ENCODE measurements at places on chromosomes 13 and 19.

GRCh38 chr13:32590266-32590665 is 4.0 kb downstream of the PDS5B start:
- no peak for DNase-seq

GRCh38 chr19:310141-310651 is 19.0 kb upstream of the PLPP2 start:
- no peak for DNase-seq

DNA sequence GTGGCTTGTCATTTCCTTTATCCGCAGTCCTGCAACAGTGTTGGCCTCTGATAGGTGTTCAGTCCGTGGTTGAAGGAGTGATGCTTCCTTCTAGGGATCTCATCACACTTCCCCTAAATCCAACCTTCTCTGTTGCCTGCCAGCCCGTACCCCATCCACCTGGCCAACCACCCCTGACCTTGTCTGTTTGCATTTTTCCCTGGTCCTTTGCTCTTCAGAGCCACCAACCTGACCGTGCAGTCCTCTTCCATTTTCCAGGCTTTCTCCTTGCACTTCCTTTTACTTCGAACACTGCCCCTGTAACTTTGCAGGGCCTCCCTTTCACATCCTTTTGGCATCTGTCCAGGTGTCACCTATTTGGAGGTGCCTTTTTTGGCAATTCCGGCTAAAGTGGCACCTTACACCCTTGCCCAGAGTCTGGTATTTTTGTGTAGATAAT is 696 bp downstream of the ZNF460 start:
- DNase-seq, result peak; percentile 45

- no peak for DNase-seq
Observed at GRCh38 chr13:109381546-109382180, 404.7 kb downstream of the IRS2 start.

- DNase-seq, result no peak
Observed at GRCh38 chr13:93304868-93305613, 78.4 kb downstream of the GPC6 start.

DNA sequence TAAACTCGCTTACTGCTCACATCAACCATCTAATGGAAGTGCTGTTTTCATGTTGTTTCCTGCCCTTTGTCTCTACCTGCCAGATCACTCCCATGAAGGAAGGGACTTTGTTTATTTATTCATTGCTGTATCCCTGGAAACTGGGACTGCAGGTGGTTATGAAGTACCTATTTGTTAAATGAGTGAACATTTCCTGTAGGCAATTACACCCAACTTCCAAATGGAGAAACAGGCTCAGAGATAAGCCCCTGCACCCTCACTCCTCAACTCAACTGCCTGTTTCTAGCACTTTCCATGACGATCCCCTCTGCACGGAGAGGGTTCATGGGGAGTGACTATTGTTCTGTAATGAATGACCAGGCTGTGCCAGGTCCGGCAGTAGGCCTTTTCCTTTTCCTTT is 1.9 kb upstream of the SELENOW start:
- DNase-seq, result no peak

DNA sequence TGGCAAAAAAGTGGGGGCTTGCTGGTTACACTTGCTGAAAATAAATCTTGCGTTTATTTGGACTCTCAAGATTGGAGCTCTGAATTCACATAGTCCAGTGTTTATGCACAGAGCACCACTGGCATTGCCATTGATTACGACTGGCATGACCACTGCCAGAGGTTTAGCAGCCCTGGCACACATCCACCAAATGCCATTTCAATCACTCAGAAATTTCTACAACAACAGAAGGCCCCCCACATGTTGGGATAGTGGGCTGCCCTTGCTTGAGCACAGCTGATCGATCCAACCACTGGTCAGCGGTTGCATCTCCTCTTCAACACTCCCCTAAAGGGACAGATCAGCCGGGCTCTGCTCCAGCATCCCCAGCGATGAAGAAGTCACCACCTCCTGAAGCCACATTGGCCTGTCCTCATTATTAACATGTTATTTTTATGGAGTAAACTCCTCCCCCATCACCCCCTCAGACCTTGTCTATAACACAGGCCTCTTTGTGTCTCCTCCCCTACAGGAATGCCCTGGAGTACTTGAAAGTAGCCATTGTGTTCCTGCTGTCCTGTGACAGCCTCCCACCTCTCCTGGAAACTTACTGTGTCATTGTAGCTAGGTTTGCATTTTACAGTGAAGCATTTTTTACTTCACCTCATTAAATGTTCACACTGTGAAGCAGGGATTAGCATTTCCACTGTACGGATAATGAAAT is 51.3 kb downstream of the CDADC1 start:
- DNase-seq, result no peak

DNA sequence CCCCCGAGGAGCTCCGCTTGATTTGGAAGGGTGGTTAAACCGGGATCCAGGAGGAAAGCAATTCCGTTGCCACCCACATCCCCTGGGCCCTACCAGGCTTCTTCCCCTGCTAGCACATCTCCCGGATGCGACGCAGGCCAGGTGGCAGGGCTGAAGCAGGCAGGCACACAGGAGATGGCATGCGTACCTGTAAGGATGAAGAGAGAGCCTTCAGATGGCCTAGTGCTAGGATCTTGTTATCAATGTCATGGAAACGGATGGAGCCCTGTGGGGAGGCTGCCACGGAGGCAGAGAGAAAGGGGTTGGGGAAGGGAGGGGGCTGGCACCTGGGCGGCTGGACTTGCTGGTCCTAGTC is 8.5 kb upstream of the SOX1 start:
- no peak for DNase-seq

DNA sequence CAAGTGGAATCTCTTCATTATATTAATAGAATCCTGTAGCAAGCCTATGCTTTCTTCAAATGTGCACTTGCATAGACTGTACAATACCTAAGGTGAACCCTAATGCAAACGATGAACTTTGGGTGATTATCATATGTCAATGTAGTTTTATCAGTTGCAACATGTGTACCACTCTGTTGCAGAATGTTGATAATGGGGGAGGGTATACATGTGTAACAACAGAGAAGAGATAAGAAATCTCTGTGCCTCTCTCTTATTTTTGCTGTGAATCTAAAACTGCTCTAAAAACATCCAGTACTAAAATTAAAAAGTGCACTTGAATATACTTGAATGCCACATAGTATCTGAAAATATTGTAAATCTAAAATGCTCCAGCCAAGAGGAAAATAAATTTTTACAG is 820.8 kb upstream of the MIR17HG start:
- DNase-seq, result no peak

GRCh38 chr19:27876976-27877512 is 1335.9 kb downstream of the UQCRFS1 start:
- no peak for DNase-seq

DNA sequence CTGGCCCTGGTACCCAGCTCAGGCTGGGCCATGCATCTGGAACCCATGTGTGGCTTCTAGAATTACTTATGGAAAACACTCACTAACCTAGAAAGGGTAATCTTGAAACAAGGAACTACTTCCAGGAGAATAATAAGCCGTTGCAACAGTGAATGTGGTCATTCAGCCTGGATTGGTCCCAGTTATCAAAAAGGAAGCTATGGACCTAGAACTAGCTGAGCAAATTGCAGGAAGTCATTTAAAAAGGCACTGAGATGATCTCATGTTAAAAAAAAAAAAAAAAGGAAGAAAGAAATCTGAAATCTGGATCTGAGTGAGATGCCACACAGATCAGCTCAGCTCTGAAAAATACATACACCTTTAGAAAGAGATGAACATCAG is 59.6 kb downstream of the DCT start:
- DNase-seq, result no peak

GRCh38 chr13:49711218-49711863 is 20.1 kb upstream of the EBPL start:
- DNase-seq, result no peak

- DNase-seq, result no peak
Observed at GRCh38 chr19:14968247-14968646, 11.4 kb downstream of the SLC1A6 start.

DNA sequence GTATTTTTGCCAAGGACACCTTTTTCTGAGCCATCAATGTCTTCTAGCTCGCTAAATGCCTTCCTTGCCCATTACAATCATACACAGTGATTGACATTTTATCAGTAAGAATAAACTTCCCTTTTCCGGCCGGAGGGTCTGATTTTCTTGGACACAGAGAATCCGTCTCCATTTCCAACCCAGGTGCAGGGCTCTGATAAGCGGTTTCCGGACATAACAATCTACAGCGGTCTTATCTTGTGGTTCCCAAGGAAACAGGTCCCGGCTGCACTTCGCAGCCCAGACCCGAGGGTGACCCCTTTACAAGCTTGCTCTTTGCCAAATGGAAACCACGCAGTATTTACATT is 5.1 kb upstream of the ZNF77 start:
- no peak for DNase-seq

DNA sequence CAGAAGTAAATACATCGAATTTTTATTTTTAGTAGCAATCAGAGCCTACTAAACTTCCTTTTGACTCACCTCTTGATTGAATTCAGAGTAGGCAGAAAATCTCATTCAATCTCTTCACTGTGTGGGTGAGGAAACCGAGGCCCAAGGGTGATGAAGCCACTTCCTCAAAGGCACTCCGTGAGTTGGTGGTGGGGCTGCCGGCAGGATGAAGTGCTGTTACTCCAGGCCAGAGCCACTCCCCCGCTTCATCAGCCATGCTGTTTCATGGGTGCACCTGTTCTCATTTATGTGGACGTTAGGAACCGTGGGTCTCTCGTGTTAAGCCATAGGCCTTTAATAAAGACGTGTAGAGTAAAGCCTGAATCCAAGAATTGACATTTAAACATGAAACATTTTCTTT is 13.2 kb downstream of the ING1 start:
- peak; percentile 63 for DNase-seq

GRCh38 chr13:55887561-55887960 is 1253.2 kb upstream of the PRR20A start:
- no peak for DNase-seq

DNA sequence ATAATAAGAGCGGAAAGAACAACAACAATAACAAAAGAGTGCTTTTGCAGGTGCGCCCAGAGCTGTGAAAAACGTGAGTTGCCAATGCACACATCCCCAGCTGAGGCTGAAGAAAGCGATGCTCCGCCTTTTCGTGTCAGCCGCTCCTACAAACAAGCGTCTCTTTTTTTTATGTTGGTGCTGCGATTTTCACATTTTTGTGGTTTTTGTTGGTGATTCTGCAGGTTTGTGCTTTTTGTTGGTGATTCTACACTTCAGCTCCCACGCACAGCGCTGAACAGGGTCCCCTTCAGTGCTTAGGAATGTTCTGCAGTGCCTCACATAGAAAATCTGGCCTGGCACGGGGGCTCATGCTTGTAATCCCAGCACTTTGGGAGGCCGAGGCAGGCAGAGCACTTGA is 7.3 kb upstream of the SBK3 start:
- no peak for DNase-seq

- DNase-seq, result no peak
Observed at GRCh38 chr19:37966662-37967231, 59.7 kb downstream of the SIPA1L3 start.

- no peak for DNase-seq
Observed at GRCh38 chr13:43484432-43485225, 302.1 kb downstream of the ENOX1 start.

DNA sequence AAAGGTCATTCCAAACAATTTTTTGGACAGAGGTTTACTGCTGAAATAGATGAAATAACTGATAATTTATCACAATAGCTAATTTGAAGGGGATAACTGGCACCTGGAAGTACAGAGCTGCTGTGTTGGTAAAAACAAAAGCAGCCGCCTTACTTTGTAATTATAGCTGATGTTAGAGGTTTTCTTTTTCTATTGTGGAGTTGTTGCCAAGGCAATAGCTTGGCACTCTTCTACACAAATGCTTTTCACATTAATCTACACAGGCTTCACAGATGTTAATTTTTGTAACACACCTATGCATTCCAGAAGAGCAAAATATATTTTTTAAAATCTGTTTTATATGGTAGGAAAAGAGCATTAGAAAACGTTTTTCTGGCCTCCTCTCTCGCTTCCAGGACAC is 56.9 kb downstream of the LACC1 start:
- no peak for DNase-seq

DNA sequence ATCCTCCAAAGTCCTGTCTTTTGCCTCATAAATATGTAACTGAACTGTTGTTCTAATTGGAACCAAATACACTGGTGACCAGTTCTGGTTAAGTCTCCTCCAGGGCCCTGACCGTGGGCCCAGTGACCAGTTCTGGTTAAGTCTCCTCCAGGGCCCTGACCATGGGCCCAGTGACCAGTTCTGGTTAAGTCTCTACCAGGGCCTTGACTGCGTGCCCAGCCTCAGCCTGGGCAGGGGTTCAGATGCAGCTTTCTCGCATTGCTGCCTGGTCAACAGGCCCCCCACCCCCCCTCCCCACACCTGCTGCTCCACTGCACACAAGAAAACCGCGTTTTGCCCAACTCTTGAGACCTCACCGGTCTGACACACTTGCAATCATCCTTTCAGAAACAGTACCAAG is 3.8 kb upstream of the GRTP1 start:
- no peak for DNase-seq

GRCh38 chr13:83216479-83217245 is 665.6 kb downstream of the SLITRK1 start:
- no peak for DNase-seq

- no peak for DNase-seq
Observed at GRCh38 chr19:49408816-49409440, 14.3 kb downstream of the PTH2 start.

- DNase-seq, result no peak
Observed at GRCh38 chr13:35763782-35764123, 287.3 kb upstream of the MAB21L1 start.

- no peak for DNase-seq
Observed at GRCh38 chr13:44487989-44488388, 88.1 kb downstream of the TSC22D1 start.

- peak; percentile 19 for DNase-seq
Observed at GRCh38 chr19:53870485-53870844, 2.8 kb downstream of the MYADM start.

DNA sequence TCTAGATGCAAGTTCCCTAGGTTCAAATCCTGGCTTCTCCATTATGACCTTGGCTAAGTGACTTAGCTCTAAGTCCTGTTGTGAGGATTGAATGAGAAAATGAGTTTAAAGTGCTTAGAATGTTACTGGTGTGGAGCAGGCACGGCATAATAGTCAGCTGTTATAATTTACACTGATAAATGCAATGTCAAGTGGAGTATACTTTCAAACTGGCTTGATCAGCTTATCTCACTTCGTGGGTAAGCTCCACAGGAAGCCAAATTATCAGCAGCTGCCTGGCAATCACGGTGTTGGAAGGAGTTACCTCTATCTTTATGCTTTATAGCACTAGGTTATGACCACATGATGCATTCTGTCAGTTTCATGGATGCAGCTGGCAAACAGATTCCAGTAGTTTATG is 272.8 kb downstream of the OLFM4 start:
- DNase-seq, result no peak

DNA sequence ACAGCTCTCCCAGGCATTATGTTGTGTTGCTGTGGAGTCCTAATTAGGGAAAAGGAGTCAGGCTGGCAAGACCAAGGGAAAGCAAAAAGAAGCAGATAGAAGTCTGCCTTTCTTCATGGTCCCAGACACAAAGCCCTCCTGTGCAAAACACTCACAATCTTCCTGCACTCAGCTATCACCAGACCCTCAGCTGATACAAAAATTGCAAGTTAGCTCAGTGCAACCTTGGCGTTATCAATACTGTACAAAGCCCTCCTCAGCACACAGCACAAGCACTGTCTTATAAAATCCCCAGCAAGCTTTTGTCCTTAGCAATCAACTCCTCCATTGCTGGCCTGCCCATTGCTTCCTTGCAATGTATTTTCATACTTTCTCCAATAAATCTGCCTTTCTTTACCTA is 3.2 kb downstream of the OR7C2 start:
- DNase-seq, result no peak

GRCh38 chr13:108662528-108662927 is 33.1 kb downstream of the MYO16 start:
- no peak for DNase-seq
